ENCODE measurements at places on chromosomes 11 and 22.

- H3K27ac ChIP-seq = no peak overlapping the region
- peaks cover 17% of the 10 kb centered on the region for H3K4me1 ChIP-seq
- H3K36me3 ChIP-seq = no peaks in the 10 kb centered on the region
- H3K4me3 ChIP-seq = peak overlapping the region; percentile 53
These were observed 727 bp downstream of the OSBP2 start for GRCh38 chr22:30695351-30695851.

- no peak overlapping the region for H3K27ac ChIP-seq
- no peaks in the 10 kb centered on the region for H3K36me3 ChIP-seq
- no peak for DNase-seq
- H3K27me3 ChIP-seq = no peaks in the 10 kb centered on the region
- no peak overlapping the region for H3K4me3 ChIP-seq
These were observed 21.4 kb downstream of the CHID1 start for GRCh38 chr11:889257-889656.

DNA sequence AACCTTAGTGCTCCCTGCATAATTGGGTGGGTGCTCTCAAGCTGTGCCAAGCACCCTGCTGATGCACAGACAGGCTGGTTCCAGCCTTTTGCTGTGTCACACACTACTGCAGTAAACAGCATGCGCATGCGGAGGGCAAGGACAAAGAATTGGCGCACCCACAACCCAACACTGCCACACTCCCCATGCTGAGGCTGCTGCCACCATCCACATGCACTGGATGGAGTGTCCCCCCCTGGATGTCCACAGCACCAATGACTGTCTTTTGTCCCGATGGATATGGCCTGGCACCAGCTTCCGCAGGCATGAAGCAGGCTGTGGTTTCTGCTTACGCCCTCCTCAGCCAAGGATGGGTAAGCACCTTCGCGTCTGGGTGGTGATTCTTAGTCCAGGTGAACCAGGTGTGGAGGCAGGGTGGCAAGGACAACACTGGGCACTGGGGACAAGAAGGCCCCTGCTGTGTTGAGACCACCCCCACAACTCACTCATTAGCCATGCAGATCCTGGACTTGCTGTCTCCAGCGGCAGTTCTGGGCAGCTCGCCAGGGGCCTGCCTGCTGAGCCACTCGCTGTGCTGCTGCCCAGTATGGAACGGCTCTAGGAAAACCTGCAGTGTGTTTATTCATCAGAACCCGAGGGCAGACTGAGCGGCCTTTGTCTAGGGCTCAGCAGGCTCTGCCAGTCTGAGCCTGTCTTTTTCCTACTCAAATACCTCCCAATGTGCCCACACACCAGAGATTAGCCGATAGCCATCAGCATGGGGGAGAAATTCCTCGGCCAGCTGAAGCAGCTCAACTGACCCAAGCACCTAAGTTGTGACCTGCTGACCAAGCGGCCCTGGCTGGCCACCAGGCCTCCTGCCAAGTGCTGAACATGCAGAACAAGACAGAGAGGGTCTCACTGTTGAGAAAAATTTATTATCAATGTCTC, 8.2 kb upstream of the NAP1L4 start:
- H3K27me3 ChIP-seq = no peaks in the 10 kb centered on the region
- peaks cover 54% of the 10 kb centered on the region for H3K36me3 ChIP-seq
- no peaks in the 10 kb centered on the region for H3K4me1 ChIP-seq
- no peak overlapping the region for H3K4me3 ChIP-seq

- H3K27me3 ChIP-seq = peaks cover 4% of the 10 kb centered on the region
- no peaks in the 10 kb centered on the region for H3K4me1 ChIP-seq
- no peak for DNase-seq
- H3K4me3 ChIP-seq = no peak overlapping the region
- H3K36me3 ChIP-seq = no peaks in the 10 kb centered on the region
These were observed 11.8 kb upstream of the THY1 start for GRCh38 chr11:119434591-119435330.

GRCh38 chr11:3623767-3624458, 17.9 kb downstream of the ART5 start:
- no peaks in the 10 kb centered on the region for H3K27me3 ChIP-seq
- DNase-seq = no peak

DNA sequence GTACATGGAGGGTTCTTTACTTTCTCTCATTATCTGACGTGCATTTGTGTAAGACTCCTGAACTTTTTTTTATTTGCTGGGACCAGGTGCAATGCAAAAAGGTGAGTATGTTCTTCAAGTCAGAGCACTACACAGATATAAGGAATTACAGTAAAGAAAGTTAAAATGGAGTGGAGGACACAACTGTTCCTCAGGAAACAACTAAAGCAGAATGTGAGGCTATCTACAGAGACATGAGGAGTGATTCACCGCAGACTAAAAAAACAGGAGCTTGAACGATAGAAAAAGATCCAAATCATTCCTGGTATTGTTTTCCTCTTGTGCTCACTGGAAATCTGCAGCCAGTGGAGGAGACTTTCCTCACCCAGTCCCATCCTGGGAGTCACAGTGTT, 106.2 kb downstream of the ABTB2 start:
- H3K4me3 ChIP-seq = peak overlapping the region; percentile 26
- H3K27ac ChIP-seq = no peak overlapping the region
- H3K27me3 ChIP-seq = no peaks in the 10 kb centered on the region
- H3K4me1 ChIP-seq = peaks cover 48% of the 10 kb centered on the region

GRCh38 chr11:122317305-122317704, 201.3 kb upstream of the BLID start:
- no peak for DNase-seq
- H3K36me3 ChIP-seq = no peaks in the 10 kb centered on the region
- H3K4me3 ChIP-seq = no peak overlapping the region
